ENCODE measurements at places on chromosomes 4 and X. TPM values are rescaled to one million over a fixed set of nuclear protein-coding genes. Genes with fewer than 3 reads are reported as not detected.

SPANXN4 gene
- polyA plus RNA-seq, result not detected

FHDC1 gene
- 0.32 TPM for polyA plus RNA-seq

MAML3 gene
- 7.3 TPM for polyA plus RNA-seq

VGLL1 gene
- polyA plus RNA-seq, result not detected

NWD2 gene
- polyA plus RNA-seq, result not detected

All from A549 (cell line).